Neuronal stem cell (in vitro differentiated cells): ENCODE measurements at places on chromosomes 13 and 19.

- DNase-seq = no peak
These were observed 146.9 kb downstream of the TEX29 start for GRCh38 chr13:111467111-111467890.

DNA sequence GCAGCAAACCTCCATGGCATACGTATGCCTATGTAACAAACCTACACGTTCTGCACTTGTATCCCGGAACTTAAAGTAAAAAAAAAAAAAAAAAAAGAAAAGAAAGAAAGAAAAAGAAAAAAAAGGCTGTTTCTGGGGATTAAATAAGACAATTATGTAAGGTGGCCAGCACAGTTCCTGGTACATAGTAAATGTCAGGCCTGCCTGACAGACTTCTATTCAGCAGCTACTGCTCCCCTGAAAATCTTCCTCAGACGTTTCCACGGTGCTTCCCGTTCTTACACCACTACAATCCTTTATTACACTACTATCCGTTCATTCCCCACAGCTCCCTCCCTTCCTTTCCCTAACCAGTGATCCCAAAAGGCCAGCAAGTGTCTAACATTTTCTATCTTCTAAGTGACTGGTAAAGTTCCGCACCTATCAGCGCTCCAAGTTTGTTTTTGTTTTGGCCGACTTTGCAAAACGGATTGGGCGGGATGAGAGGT, 636 bp upstream of the RB1 start:
- no peak for DNase-seq

DNA sequence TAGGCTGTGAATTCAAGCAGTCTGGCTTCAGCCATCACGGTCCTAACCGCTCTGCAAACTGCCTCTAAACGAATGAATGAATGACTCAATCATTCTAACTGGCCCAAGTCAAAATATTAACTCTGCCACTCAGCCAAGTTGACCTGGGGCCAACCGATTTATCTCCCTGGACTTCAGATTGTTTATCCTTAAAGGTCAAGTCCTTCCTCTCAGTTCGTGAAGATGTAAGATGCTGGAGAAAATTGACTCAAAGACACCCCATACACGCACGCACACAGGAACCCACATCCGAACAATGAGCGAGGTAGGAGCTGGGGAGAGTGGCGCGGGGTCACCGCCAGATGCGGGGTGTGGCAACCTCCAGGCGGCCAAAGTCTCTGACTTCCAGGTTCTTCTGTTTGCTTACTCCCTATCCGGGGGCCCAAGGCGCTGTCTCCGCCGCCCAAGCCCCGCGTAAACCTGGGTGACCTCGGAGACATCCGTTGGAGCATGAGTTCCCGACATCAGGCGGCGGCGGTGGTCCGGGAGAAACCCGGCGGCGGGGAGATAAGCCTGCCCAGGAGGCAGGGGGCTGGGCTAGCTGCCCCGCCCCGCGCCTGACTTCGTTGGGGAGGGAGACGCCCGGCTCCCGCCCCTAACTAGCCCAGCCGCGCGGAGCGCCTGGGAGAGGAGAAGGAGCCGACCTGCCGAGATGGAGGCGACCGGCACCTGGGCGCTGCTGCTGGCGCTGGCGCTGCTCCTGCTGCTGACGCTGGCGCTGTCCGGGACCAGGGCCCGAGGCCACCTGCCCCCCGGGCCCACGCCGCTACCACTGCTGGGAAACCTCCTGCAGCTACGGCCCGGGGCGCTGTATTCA, at the start of gene CYP2S1:
TSS of gene CYP2S1 (plus strand) at position 646 of the 856 bp plus-strand sequence. CDS start at position 692, 46 bp downstream.
- no peak for DNase-seq

DNA sequence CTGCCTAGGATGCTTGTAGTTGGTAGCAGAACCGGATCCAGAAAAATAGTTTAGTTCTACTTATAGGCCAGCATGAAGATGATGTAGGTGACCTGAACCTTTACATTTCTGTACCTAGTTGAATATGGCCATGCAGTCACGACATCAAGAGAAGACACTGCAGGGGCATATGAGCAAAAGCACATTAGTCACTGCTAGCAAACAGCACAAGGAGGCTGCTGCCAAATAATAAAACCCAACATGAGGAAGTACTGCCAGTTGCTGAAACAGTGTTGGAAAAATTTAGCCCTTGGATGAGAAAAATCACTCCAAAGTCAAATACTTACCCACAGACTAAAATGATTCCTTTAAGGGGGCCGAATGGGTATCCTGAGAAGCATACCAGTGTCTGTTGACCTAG, 20.8 kb downstream of the ERICH6B start:
- DNase-seq = no peak

DNA sequence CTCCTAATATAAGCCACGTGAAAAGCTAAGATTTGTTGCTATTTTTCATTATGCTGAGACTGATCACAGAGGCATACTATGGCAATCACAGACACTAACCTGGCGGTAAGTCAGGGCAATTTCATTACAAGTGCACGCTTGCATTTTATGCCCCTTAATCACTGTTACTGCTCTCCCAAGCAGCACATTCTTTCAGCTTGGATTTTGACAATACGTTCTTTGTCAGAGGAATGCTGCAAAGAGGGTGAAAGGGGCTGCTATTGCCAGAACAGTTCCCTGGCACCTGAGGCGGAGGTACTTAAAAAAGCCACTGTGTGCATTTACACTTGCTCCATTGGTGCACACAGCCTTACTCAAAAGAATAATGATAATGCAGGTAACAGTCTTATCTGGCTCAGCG, 346.6 kb downstream of the RFC3 start:
- DNase-seq = peak; percentile 26

GRCh38 chr13:99909836-99910619, 61.5 kb downstream of the ZIC5 start:
- no peak for DNase-seq

DNA sequence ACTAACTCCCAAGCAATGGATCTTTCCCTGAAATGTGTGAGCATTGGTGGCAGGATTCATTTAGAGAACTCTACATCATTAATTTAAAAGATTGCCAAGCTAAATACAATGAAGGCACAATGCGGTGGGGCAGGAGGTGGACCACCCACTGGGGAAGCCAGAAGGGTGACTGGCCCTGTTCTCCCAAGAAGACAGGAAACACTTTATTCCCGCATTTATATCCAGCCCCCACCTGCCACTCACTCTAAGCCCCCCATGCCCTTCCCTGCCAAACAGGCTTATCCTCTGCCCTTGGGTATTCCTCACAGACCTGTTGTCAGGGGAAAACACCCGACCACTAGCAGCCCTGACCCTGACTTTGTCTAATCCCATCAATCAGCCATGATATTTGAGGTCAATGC, 189.1 kb upstream of the UBL3 start:
- no peak for DNase-seq

DNA sequence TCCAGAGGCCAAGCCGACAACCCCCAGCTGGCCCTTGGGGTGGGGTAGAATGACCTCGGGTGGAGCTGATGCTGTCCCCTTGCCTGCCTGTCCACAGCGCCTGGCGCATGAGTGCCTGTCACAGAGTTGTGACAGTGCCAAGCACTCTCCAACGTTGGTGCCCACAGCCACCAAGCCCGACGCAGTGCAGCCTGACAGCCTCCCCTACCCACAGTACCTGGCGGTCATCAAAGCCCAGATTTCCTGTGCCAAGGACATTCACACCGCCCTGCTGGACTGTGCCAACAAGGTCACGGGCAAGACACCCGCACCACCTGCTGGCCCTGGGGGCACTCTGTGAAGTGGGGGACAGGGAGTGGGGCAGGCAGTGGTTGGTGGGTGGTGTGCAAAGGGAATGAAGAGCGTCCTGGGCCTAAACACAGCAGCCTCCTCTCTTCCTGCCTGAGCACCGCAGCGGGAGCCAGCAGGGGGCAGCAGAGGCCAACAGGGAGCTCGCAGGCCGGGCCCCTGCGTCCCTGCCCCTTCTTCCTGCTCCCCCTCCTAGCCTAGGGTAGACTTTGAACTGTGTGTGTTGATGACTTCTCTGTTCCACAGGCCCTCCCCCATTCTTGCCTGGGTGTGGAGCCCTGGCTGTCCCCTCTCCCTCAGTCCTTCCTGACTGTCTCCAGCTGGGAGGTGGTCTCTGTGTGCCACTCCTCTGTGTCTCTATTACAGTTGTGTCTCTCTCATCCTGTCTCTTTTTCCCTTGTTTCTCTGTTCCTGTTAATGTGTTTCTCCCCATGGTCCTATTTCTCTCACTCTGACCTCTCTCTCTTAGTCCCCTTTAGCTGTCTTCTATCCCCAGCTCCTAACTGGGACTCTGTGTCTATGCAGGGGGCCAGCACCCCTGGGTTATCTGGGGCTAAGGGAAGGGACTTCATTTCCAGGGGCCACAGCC, 6.5 kb downstream of the MED29 start:
- no peak for DNase-seq

DNA sequence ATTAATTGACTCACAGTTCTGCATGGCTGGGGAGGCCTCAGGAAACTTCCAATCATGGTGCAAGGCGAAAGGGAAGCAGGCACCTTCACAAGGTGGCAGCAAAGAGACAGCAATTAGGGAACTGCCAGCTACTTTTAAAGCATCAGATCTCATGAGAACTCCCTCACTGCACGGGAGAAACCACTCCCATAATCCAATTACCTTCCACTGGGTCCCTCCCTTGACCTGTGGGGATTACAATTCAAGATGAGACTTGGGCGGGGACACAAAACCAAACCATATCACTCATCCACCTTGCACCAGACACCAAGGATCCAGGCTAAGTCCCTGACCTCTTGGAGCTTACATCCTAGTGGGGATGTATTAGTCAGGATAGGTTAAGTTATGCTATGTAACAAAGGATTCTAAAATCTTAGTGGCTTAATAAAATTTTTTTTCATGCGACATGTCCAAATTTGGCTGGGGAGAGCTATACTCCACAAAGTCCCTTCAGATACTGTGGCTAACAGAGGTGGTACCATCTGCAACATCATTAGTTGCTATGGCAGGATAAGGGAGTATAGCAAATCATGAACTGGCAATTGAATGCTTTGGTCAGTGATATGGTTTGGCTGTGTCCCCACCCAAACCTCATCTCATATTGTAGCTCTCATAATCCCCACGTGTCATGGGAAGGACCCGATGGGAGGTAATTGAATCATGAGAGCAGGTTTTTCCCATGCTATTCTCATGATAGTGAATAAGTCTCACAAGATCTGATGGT, 8.3 kb upstream of the FAM187B start:
- DNase-seq = no peak

- DNase-seq = peak; percentile 60
These were observed 11.8 kb upstream of the SHD start for GRCh38 chr19:4267101-4267900.

- DNase-seq = no peak
These were observed 63.7 kb downstream of the CRYL1 start for GRCh38 chr13:20461860-20462532.

DNA sequence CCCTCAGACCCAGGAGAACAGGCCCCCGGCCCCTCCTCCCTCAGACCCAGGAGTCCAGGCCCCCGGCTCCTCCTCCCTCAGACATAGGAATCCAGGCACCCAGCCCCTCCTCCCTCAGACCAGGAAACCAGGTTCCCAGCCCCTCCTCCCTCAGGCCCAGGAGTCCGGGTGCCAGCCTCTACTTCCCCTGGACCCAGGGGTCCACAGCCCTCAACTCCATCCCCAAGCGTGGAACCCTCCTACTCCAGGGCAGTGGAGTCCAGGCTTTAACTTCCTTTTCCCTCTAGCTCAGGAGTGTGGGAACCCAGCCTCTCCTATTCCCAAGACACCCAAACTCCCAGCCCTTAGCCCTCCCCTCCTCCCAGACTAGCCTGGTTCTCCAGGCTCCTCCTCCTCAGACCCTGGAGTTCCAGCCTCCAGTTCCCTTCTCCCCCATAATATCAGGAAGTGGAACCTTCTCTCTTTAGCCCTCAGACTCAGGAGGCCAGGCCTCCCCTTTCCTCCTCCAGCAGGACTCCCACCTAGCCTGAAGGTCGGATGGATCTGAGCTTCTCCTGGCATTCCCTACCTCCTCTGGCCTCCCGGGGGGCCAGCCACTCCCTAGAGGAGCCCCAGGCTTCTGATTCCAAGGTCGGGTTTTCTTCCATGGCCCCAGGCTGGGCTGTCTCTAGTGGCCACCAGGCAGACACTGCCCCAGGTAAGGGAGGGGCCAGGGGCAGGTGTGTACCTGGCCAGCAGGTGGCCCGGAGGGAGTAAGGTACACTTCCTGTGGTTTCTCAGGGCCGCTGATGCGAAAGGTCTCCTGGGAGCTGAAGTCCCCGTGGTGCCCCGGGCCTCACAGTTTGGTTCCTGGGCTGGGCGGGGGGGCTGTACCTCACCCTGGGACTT, at the start of gene TMC4:
TSS of gene TMC4 (minus strand) at position 690 of the 888 bp plus-strand sequence. CDS start at position 647, 43 bp downstream.
- no peak for DNase-seq

DNA sequence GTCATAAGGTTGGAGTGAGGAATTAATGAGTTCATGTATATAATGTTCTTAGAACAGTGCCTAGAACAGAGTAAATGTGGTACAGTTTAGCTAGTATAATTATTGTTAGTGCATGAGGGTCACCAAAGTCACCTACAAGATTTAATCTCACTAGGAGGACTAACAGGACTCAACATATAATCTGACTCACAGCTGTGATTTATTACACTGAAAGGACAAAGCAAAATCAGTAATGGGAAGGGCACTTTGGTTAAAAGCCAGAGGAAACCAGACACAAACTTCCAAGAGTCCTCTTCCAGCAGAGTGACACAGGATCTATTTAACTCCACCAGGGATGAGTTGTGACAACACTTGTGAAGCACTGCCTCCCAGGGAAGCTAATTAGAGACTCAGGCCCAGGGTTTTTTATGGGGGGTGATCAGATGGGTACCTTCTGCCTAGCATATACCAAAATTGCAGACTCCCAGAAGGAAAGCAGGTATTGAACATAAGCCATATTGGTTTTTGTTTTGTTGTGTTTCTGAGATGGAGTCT, 341.2 kb upstream of the DACH1 start:
- no peak for DNase-seq

DNA sequence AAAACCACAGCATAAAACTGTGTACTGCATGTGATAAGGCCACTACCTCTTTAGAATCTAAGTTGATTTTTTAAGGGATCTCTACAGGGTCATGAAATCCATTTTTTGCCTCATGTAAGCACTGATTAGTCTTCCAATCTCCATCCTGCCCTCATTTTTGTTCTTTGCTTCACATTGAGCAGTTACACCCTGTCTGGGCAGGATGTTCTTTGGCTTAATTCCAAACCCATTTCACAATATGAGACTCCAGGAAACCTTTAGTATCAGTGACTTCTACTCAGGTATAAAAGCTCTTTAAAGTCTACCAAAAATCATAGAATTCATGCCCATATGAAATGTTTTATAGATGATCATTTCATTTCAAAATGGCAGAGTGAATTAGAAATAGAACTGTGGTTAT, 592.6 kb downstream of the TBC1D4 start:
- no peak for DNase-seq

DNA sequence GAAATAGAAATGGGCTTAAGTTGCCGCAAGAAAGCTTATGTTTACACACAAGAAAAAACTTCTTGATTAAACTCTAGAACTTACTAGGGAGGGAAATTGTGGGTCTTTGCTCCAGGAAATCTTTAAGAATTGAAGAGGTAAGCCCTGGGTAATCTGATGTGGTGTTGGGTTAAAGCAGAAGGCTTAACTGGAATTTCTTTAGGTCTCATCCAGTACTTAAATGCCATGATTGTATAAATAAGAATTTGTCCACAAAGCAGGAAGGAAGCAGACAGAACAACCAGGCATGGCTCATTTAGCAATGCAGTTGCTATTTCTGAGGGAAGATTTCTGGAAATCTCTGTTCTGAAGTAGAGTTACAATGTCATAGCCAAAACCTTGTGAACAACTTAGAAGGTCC, 360.4 kb downstream of the KLF5 start:
- DNase-seq = no peak

GRCh38 chr13:88623150-88623549, 952.0 kb downstream of the SLITRK5 start:
- no peak for DNase-seq
